Kidney tubule cell (primary cell): ENCODE measurements at places on chromosomes 3 and 15.
A peak's percentile ranks its signal among the peaks of the same experiment; 100 is the strongest.

- peak; percentile 96 for DNase-seq
These were observed 72.9 kb downstream of the LRRC28 start for GRCh38 chr15:99324082-99324620.

DNA sequence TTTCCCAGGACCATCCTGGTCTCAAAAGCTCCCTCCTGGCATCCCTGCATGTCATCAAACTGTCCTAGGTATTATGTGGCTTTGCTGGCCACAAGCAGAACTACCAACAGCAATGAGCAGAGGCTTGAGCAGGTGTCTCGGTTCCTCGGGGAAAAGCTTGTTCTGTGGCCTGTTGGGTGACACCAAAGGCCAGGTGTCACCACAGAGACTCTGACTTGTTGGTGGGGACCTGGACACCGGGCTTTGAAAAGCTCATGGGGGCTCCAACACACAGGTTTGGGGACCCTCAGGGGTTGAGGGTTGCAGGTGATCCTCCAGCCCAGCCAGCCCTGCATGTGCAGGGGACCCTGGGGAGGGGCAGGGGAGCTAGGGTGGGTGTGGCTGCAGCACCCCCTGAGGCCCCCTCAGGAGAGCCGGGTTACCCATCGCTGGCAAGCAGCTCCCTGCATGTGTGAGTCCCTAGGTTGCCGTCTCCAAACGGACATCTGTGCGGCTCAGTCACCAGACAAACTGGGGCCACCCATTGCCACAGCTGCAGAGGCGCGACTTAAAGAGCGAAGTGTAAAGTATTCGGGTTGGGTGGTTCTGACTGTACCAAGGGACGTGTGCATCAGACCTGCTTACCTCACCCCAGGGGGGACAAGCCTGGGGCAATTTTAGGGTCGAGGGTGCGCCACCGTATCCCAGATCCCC is 140.1 kb downstream of the CHSY1 start:
- no peak for DNase-seq

- DNase-seq: no peak
These were observed 23.4 kb downstream of the BMF start for GRCh38 chr15:40085266-40085665.

- no peak for DNase-seq
These were observed 200.7 kb downstream of the NAALADL2 start for GRCh38 chr3:175059788-175060187.

- DNase-seq: no peak
These were observed 595.6 kb downstream of the ROBO1 start for GRCh38 chr3:79172241-79172640.

DNA sequence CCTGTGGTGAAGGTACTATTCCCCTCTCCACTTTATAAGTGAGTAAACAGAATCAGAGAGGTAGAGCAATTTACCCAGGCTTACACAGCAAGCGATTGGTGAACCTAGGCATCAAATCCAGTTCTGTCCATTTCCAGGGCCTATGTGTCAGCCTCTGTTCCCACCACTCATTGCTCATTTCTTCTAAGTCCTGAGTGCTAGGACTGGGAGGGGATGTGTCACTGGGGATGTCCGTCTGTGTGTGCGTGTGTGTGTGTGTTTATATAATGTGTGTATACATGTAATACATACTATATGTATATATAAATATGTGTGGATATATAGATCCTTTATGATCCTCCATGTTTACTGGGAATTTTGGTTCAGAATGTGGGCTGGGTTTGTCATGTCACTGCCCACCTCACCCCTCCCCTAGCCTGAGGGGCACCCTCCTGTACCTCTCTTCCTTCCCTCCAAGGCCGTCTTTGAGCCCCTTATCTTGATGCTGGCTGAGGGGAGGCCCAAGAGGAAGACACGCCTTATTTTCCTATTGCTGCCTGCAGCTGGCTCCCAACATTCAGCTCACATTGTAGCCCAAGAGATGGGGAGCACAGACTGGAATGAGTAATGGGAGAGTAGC is 2.1 kb downstream of the TMEM43 start:
- no peak for DNase-seq

DNA sequence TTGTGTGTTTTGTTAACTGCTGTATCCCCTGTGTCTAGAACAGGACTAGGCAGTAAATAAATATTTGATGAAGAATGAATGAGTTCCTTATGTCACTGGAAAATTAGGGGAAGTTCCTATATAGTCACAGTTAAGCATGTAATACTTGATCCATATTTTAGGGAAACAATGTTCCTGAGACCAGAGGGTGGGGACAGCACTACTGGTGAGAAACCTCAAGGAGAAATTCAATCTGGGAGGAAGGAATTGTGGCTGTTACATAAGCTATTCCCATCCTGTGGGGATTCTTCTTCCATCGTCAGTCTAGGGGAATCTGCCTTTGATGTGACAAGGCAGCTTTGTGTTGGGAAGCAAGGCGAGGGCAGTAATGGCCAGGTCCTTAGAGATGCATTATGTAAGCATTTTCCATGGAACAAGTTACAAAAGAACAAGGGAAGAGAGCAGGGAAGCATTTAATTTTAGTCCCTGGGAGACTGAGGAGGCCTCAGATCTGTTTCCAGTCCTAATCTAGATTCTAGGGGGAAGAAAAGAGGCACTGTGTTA is 219.3 kb upstream of the TTC14 start:
- DNase-seq: no peak

DNA sequence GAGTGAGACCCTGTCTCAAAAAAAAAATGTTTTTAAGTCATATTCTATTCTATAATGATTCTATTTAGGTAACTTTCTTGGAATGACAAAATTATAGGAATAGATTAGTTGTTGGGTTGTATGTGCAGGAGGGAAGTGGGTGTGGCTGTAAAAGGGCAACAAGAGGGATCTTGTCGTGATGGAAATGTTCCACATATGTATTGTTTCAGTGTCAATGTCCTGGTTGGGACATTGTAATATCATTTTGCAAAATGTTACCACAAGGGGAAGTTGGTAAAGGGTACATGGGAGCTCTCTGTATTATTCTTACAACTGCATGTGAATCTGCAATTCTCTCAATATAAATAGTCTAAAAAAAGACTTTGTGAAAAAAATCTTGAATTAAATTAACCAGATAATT is 14.3 kb upstream of the ABHD5 start:
- no peak for DNase-seq

GRCh38 chr15:88202231-88202630 is 54.3 kb downstream of the NTRK3 start:
- peak; percentile 29 for DNase-seq

GRCh38 chr3:121488628-121489027 is 57.2 kb downstream of the POLQ start:
- DNase-seq: peak; percentile 14

GRCh38 chr3:100113723-100114412 is 433 bp downstream of the FILIP1L start:
- no peak for DNase-seq

DNA sequence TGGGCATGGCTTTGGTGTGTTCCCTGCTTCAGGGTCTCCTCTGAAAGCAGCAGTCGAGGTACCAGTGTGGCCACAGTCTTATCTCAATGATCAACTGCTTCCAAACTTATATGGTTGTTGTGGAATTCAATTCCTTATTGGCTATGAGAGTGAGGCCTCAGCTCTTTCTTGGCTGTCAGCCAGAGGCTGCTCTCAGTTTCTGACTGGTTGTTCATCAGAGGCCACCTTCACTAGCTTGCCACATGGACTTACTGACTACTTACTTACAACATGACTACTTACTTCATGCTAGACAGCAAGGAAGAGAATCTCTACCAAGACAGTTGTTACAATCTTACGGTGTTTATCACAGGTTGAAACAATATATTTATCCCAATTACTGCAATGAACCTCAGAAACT is 789.2 kb downstream of the DIPK2A start:
- peak; percentile 2 for DNase-seq

DNA sequence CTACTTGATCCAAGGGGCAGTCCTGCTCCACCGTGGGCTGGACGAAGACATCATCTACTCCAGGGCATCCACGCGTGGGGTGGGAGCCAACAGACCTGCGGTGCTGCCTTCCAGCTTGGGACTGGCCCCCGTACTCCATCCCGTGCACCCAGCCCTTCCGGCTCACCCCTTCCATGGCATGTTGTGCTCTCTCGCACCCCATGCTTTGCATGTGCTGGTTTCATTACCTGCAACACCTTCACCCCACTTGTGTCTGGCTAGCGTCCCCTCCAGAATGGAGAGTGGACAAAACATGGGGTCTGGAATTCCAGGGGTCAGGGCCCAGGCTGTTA is 30.2 kb downstream of the SEMA7A start:
- DNase-seq: no peak

- peak; percentile 31 for DNase-seq
These were observed 9.6 kb upstream of the ATP13A3 start for GRCh38 chr3:194496217-194496919.

DNA sequence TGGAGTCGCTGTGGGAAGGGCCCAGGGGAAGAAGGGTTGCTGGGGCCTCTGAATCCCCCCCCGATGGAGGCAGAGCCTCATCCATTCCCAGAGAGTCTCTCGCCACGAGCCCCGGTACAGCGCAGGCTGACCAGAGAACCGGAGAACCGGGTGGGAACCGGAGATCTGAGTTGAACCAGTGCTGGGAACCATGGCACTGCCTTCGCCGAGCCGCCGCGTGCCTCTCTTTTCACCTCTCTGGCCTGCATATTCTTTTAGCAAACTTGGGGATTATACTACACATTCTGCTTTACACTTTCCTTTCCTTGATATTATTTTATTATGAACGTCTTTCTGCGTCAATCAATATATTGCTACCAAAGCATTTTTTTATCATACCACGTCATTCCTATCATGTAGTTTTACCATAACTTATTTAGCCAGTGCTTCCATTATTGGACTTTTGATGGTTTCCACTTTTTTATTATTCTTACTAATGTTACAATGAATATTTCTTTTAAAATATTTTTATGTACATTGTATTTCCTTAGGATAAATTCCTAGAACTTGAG is 7.2 kb downstream of the NRROS start:
- no peak for DNase-seq

DNA sequence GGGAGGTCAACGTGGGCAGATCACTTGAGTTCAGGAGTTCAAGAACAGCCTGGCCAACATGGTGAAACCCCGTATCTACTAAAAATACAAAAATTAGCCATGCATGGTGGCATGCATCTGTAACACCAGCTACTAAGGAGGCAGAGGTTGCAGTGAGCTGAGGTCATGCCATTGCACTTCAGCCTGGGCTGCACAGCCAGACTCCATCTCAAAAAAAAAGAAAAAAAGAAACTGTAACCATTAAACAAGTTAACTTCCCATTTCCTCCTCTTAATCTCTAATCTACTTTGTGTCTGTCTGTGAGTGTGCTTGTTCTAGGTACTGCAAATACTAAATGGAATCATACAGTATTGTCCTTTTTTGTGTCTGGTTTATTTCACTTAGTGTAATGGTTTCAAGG is 2.7 kb downstream of the RBM6 start:
- peak; percentile 53 for DNase-seq

- DNase-seq: peak; percentile 84
These were observed 100.5 kb upstream of the ZBED2 start for GRCh38 chr3:111695636-111696117.

GRCh38 chr15:78750566-78750965 is 60.7 kb downstream of the ADAMTS7 start:
- no peak for DNase-seq

- peak; percentile 86 for DNase-seq
These were observed 1.4 kb upstream of the RAD18 start for GRCh38 chr3:8964436-8965370.

- peak; percentile 23 for DNase-seq
These were observed 41.6 kb upstream of the ROPN1 start for GRCh38 chr3:124033360-124034015.

DNA sequence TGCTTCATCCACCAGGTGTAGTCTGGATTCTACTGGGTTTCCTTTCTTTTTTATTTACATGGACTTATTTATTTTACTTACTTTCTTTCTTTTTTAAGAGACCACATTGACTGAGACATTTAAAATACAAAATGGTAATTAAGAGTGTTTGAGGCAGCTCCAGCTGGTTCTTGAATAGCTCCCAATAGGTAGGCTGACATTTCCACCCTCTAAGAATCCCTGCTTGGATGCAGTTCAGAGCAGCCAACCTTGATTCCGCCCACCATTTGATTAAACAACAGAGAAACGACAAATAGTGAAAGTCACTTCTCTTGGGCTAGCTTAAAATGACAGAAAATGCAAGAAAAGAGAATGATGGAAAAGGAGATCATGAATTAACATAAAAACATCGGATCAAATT is 270.5 kb downstream of the TUSC7 start:
- no peak for DNase-seq

GRCh38 chr3:194760494-194761137 is 74.9 kb downstream of the FAM43A start:
- DNase-seq: no peak

DNA sequence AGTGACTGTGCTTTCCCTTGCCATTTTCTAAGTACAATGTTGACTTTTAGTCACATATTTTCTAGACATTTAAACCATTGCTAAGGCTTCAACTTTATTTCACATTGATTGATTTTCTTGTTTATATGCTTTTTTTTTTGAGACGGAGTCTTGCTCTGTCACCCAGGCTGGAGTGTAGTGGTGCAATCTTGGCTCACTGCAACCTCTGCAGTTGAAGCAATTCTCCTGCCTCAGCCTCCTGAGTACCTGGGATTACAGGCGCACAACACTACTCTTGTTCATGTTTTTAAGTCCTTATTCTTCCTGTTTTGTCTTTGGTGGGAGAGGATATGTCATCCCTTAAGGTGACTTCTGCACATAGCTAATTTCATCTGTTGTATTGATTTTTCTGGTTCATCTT is 74.9 kb upstream of the LRRFIP2 start:
- no peak for DNase-seq

- DNase-seq: no peak
These were observed 29.7 kb upstream of the MTMR10 start for GRCh38 chr15:31021067-31021665.

DNA sequence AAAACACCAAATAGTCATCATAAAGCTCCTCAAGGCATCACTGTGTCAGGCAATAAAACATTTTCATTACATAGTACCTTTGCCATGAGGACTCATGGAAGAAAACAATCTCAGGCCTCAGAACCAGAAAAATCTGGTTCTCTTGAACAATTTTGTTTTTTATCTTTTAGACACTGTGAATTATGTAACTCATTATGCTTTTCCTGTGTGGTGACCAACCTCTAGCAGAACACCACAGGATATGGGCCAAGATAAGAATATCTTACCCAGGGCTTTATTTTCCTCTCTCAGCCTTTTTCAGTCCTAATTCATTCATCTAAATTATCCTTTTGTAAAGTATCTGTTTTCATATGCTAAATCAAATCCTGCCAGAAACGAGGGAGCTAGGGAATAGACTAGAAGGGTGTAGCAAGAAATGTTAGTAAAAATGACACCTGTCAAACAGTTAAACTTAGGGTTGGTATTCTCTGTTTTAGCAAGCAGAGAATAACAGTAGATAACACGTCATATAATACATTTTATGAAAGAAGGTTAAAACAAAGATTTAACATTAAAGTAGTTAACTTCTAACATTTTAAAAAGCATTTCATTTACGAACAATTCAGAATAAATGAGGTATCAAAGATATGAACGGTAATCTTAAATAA is 111.1 kb downstream of the FBXL22 start:
- no peak for DNase-seq

DNA sequence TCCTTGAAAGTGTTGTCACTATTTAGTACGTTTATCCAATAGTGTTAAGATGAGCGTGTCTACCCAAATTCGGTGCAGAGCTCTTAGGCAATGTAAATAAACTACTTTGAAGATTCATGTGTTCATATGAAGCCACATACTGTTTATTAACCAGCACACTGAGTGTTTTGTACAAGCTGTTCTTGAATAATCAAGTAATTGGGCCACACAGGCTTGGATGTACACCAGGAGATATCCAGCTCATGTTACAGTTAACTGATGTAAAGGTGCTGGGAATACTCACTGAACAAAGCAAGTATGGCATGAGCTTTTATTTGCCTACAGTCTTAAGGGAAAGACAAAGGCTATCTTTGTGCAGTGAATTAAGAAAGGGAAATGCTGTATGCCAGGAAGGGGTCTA is 632 bp upstream of the DHX36 start:
- no peak for DNase-seq
